ENCODE measurements at places on chromosomes 16 and 17. TPM values are rescaled to one million over a fixed set of nuclear protein-coding genes. Genes with fewer than 3 reads are reported as not detected.
A peak's percentile ranks its signal among the peaks of the same experiment; 100 is the strongest.

GRCh38 chr16:3152027-3152276, 17.1 kb downstream of the ZNF213 start:
- DNase-seq, result no peak

DNA sequence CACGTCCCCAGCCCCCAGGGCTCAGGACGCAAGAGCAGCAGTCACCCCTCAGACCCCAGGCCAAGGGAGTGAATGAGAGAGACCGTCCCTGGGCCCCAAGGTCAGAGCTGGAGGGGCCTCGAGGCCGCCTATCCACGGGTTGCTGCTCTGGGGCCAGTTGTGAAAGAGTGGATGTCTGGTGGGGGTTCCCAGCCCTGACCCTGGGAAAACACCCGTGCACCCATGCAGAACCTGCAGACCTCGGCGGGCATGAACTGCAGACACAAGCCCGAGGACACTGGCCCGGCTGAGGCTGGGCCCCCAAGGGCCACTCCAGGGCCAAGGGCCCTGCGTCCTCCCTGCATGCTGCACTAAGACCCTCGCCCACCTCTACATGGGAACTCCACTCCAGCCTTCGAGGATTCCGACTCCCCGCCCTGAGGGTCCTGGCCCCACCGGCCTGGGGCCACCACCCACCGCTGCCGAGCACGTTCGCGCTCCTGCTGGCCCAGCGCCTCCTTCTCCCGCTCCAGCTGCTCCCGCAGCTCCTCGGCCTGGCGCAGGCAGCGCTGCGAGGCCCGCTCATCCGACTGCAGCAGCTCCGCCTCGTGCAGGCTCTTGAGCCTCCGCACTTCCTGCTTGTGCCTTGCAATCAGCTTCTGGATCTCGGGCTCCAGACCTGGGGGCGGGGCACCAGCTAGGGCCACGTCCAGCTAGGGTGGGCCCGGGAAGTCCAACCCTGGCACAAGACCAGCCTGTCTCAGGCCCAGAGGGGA, 27.6 kb upstream of the AATK start:
- DNase-seq, result no peak

GRCh38 chr17:9116311-9116835, 95.1 kb downstream of the NTN1 start:
- no peak for DNase-seq

DNA sequence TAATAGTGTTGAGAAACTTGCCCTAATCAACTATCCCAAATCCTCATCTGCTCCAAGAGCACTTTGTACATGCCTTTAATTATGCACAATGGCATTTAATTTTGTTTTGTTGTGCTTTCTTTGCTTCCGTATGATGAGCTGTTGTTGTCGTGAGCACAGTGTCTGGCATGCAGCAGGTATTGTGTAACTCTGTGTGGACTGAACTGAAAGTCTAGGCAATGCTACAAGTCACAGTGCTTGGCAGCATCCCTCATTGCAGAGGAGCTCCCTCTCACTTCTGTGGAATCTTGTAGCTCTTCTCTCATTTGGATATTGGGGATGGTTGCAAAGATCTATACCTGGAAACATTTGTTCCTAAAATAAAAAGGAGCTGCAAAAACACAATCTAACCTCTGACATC, 502.2 kb upstream of the CA10 start:
- no peak for DNase-seq

The NPIPB9 gene
- 0.56 TPM for total RNA-seq

The C16orf54 gene
- total RNA-seq, result not detected

DNA sequence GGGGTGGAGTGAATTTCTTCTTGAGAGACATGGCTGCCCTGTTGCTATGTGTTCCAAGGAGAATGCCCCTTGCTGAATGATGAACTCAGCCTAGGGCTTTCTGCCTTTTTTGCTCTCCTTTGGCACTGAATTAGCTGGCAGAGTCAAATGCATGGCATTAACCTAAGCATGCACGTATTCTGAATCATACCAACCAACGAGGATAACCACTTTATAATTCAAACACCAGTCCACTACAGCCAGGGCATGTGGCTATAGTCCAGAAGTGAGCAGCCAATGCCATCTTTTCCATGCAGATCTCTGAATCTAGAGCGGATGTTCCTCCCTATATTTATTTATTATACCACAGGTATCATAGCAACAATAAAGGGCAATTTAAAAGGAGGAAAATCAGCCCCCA, 15.7 kb downstream of the TMIGD1 start:
- no peak for DNase-seq

GRCh38 chr17:561116-561515, 153.5 kb downstream of the VPS53 start:
- DNase-seq, result peak; percentile 85

DNA sequence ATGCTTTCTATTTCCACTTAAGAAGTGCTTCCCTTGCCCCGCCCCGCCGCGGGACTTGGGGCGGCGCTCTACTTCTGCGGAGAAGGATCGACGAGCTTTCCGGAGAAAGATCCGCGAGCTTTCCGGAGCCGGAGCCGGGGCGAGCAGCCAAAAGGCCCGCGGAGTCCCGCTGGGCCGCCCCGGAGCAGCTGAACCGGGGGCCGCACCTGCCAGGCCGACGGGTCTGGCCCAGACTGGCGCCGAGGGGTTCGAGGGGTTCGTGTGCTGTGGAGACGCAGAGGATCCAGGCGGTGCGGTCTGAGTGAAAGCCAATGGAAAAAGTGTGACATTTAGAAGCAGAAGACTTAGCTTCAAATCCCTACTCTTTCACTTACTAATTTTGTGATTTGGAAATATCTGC, 50.8 kb downstream of the TBC1D26 start:
- DNase-seq, result no peak

- DNase-seq, result peak; percentile 52
Observed at GRCh38 chr16:1175566-1176279, 22.8 kb downstream of the CACNA1H start.

DNA sequence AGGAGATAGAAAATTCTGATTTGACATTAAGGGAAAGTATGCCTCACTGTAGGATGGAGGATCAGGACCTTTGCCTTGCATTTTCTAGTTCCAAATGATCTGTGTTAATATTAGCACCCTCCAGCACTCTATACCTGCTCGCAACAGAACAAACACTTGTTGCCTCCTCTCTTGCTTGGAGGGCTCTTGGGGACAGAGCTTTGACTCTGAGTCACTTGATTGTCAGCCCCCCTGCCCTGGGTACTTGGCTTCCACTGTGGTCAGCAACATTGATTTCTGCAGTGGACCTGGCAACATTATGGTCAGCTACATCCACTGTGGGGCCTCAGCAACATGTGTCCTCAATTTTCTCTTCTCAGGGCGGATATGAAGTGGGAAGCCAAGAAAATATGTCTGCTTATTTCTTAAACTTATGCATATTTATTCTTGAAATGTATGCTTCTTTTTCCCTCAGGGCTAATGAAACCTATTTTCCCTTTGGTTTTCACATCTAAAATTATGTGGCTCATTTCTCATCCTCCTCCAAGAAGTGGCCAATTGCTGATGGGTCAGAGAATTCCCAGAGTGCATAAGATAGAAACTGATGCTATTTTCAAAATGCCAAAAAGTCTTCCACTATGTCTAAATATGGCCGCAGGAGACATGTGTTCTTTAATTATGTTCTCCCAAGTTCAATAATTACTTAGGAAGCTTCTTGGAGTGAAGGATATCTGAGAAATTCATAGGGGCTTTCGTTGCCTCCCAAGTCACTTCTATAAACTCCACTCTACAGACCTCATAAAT, 94.6 kb upstream of the SMIM36 start:
- no peak for DNase-seq

The STAT5A gene
- 1.3 TPM for total RNA-seq

The LAT gene
- total RNA-seq, result not detected

DNA sequence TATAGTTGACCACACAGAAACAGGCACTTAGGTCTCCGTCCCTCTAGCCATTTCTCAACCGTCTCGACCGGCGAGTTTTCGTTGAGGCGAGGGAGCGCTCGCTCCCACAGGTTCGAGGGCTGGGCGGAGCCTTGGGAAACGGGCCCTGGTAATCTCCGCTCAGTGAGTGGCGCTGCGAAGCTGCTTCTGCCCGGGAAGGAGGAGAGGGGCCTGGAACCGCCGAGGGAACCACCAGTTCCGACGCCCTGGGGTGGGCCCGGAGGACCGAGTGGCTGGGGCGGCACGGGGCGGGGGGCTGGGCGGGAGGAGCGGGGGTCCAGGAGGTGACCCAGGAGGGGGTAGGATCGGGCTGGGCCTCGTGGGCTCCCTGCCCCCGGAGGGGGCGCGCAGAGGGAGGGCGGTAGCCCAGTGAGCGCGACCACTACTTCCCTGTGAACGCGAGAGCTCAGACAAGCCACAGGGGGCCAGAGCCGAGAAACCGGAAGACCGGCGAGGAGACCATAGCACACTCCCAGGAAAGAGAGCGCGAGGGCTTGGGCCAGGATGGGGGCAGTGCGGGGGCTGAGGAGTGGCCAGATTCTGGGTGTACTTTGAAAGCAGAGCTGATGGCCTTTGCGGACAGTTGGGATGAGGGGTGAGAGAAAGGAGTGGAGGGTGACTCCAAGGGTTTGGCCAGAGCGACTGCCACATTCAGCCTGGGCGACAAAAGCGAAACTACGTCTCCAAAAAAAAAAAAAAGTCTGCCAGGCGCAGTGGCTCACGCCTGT, 29.9 kb upstream of the ARL4D start:
- DNase-seq, result peak; percentile 70

DNA sequence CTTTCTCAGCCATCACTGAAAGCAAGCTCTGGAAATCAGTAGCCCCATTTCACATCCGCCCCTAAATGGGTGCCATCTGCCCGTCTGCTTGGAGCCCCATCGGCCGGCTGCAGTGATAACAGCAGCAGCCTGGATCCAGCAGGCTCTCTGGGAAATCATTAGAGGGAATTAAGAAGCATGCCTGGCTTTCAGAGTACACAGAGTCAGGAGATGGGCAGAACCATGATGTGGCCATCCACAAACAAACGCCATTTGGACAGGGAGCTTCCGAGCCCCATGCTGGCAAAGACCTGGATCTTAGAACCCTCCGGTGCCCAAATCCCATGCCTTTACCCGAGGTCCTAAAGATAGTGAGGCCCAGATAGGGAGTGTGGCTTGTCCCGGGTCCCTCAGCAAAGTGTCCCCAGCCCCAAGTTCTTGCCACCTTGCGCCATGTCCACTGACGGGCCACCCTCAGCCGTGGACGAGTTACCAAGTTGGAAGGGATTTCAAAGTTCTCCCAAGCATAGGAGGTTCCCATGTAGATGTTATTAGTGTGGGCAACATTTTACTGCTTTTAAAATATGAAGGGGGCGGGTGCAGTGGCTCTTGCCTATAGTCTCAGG, 1.0 kb upstream of the LITAF start:
- no peak for DNase-seq
